Stimulated activated CD8-positive, alpha-beta memory T cell treated with anti-CD3 and anti-CD28 coated beads, Interleukin-4, amount 100 ng/mL, for 1 hour (primary cell): ENCODE measurements at places on chromosomes 11 and 22.

GRCh38 chr11:111557425-111558111, 17.0 kb downstream of the LAYN start:
- no peak for DNase-seq

DNA sequence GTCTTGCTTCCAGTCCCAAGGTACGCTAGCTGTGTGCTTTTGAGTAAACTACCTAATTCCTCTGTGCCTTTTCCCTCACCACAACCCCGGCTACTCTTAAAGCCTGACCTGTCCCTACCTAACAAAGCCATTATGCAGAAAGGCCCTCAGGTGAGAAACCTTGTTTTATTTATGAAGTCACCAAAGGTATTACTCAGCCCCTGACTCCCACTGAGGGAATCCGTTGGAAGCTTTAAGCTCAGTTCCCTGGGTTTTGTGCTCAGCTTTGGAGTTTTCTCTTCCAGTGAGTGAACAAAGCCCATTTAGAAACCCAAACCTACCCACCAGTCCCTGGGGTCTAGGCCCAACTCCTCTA, 90.9 kb downstream of the APIP start:
- DNase-seq = no peak

DNA sequence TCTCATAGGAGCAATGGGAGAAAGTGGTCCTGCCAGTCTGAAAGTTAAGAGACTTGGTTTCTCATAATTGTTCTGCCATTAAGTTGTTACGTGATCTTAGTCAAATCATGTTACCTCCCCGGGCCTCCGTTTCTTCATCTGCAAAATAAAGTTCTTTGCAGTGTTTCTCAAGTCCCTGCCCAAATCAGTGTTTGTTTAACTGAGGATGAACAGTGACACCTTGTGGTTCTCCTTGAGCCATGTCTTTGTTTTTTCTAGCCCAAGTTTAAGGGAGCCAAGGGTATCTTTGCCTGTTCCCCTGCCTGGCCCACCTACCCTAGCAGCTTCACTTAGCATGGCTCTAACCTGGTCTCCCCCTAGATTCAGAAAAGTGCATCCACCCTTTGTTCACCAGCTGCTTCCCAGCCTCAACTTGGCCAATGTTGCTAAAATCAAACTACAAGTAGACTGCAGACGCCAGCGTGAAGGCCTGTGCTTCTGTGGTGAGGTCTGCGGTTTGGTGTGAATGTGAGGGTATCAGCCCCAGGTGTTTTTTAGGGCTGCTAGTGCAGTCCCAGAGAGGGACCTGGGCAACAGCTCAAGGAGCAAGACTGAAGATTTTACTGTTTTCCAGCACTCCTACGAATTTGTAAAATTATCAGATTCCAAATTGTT, 35.5 kb downstream of the FZD4 start:
- DNase-seq = no peak

DNA sequence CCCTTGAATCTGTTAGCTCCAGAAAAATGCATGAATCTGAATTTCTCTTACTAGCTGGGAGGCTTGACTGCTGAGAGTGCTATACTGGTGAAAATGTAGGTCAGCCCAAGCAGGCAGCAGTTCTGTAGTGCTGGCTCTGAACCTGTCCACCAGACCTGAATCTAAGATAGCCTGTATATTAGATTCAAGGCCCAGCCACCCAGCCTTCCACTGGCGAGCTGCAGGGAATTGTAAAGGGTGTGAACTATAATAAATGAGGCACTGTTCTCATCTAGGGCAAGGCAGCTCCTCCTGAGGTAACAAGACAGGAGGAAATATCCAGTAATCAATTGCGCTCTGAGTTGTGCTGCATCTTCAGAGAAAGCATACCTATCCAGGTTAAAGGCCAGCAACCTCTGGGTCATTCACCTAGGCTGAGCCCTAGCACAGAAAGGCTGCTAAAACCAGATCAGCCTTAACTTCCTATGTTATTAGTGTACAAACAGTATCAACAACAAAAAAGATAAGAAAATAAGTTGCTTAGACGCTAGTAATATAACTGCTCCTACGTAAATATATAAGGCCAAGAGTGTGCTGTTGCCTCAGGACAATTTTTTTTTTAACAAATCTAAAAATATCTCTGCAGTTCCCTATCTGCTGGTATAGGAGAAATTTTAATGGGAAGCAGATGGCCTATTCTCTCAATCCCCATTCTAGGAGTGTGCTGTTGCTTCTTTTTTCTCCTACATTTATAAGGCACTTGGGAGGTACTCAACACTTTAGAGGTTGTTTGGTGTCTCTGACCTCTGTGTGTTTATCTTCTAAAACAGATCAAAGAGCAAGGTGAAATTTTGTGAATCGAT, 63.0 kb downstream of the RELT start:
- DNase-seq = no peak

DNA sequence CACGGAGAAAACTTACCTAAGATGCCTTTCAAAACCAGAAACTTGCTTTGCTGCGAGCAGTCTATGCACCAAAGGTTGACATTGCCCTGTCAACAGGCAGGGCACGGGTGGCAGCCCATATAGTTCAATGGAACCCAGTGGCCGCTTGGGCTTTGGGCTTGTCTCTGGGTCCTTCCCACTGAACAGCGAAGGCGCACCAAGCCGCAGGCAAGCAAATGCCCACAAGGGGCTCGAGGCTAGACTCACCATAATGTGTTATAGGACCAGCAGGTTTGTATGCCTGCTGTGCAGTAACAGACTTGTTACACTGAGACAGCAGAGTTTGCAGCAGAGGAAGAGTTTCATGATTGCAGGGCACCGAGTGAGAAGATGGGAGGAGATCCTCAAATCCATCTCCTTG, 20.3 kb downstream of the CLDN5 start:
- no peak for DNase-seq
